Suppressor macrophage treated with lipopolysaccharide for 1 hour (primary cell): ENCODE measurements at places on chromosomes 13 and 19.
A peak's percentile ranks its signal among the peaks of the same experiment; 100 is the strongest.

- no peak for DNase-seq
These were observed 125.5 kb upstream of the TRPC4 start for GRCh38 chr13:37995092-37995491.

- DNase-seq: peak; percentile 21
These were observed 379.3 kb upstream of the SGCG start for GRCh38 chr13:22801402-22802003.

DNA sequence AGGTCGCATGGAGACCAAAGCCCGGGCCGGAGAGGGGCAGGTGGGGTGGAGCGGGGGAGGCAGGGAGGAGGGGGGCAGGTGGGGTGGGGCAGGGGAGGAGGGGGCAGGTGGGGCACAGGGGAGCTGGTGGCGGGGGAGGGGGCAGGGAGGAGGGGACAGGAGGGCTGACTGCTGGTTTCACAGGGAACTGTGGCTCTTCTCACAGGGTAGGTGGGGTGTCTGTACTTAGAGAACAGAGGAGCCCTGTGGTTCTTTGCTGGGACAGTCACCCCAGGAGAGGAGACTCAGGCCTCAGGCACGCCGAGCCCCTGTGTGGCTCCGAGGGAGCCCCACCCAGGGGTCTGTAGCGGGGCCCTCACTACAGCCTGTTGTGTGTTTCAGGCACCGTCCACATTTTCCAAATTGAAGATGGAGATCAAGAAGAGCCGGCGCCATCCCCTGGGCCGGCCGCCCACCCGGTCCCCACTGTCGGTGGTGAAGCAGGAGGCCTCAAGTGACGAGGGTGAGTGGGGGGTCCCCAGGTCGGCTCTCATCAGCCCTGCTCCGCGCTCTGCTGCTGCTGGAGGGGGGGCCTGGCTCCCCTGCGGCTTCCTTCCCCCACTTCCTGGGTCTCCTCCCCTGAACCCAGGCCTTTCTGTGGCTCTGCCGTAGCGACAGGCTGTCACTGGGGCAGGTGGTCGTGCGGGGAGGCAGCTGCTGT is 162.7 kb downstream of the KDM4B start:
- no peak for DNase-seq

DNA sequence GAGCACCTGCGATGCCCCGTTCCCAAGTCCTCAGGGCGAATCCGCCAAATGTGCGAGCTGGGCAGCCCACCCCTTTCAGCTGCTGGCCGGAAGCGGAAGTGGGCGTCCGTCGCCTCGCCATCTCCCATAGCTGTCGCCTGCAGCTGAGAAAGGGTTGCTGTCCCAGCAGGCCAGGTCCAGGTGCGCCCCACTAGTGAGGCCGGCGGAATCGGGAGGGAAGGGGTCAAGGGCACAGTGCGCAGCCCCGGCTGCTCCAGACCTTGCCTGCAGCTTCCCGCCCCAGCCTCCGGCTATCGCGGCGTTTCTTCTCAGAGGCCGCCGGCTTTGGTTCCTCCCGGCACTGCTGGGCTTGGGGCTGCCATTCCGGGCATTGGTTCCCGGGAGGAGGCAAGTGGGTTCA is at the start of gene ZNF177:
ZNF177 (plus strand) TSS at position 109 of the 400 bp plus-strand sequence. CDS start 15,299 bp downstream, outside the sequence.
- DNase-seq: no peak

GRCh38 chr19:5261156-5261890 is 79.3 kb downstream of the PTPRS start:
- DNase-seq: no peak
